Activated B cell treated with CpG ODN at 0.5 μM for 24 hours (primary cell): ENCODE measurements at places on chromosomes 12 and 14. TPM values are rescaled to one million over a fixed set of nuclear protein-coding genes. Genes with fewer than 3 reads are reported as not detected.

Gene TOMM20L
- 0.37 TPM in 1 of 2 replicates, not detected in the other for total RNA-seq

Gene IL22
- not detected in 2 replicates for total RNA-seq

Gene SYNDIG1L
- total RNA-seq, result not detected in 2 replicates

Gene STXBP6
- 0.22 TPM in 1 of 2 replicates, not detected in the other for total RNA-seq

Gene CLEC6A
- not detected in 2 replicates for total RNA-seq

Gene RPS6KL1
- 5.2 and 7.0 TPM in 2 replicates for total RNA-seq

Gene NPAS3
- not detected in 2 replicates for total RNA-seq

Gene RERGL
- not detected in 2 replicates for total RNA-seq

GRCh38 chr12:119829439-119829838, 47.7 kb downstream of the CIT start:
- no peak overlapping the region for H3K27ac ChIP-seq
- H3K36me3 ChIP-seq, result no peaks in the 10 kb centered on the region
- H3K4me3 ChIP-seq, result no peak overlapping the region
- H3K27me3 ChIP-seq, result no peaks in the 10 kb centered on the region
- H3K4me1 ChIP-seq, result no peaks in the 10 kb centered on the region

- no peak overlapping the region for H3K27ac ChIP-seq
- H3K36me3 ChIP-seq, result no peaks in the 10 kb centered on the region
- no peaks in the 10 kb centered on the region for H3K4me1 ChIP-seq
- no peak overlapping the region for H3K4me3 ChIP-seq
Observed at GRCh38 chr12:114762490-114763110, 78.6 kb upstream of the TBX3 start.

GRCh38 chr14:30264161-30264560, 294.8 kb upstream of the G2E3 start:
- H3K4me1 ChIP-seq, result no peaks in the 10 kb centered on the region
- no peak overlapping the region for H3K4me3 ChIP-seq
- H3K27ac ChIP-seq, result no peak overlapping the region
- H3K27me3 ChIP-seq, result no peaks in the 10 kb centered on the region
- no peaks in the 10 kb centered on the region for H3K36me3 ChIP-seq

- peaks cover 73% of the 10 kb centered on the region for H3K4me1 ChIP-seq
- H3K36me3 ChIP-seq, result peaks cover 32% of the 10 kb centered on the region
- H3K4me3 ChIP-seq, result no peak overlapping the region
- no peaks in the 10 kb centered on the region for H3K27me3 ChIP-seq
Observed at GRCh38 chr14:69675877-69676416, 64.6 kb downstream of the SUSD6 start.

DNA sequence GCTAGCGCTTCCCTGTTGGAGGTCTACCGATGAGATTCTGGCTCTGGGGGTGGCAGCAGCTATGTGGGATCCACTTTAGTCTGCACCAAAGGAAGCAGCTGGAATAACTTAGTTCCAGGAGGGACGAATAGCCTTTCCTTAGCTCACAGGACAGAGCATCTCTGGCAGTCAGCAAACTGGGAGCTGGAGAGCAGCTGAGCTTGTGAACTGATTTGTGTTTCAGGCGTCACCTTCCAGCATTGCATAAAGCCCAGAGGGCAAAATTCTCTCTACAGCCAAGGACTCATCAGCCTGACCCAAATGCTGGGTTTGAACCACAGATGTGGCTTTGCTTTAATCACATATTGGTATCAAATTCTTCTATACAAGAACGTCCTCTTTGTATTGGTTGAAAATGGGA, 81.9 kb upstream of the PELI2 start:
- H3K27me3 ChIP-seq, result peaks cover 6% of the 10 kb centered on the region
- no peak for DNase-seq
- H3K27ac ChIP-seq, result no peak overlapping the region
- no peaks in the 10 kb centered on the region for H3K4me1 ChIP-seq
- H3K36me3 ChIP-seq, result no peaks in the 10 kb centered on the region
- H3K4me3 ChIP-seq, result no peak overlapping the region

- no peak overlapping the region for H3K4me3 ChIP-seq
- no peak for DNase-seq
- no peaks in the 10 kb centered on the region for H3K36me3 ChIP-seq
- peaks cover 20% of the 10 kb centered on the region for H3K27me3 ChIP-seq
Observed at GRCh38 chr12:41935911-41936310, 208.8 kb downstream of the GXYLT1 start.

DNA sequence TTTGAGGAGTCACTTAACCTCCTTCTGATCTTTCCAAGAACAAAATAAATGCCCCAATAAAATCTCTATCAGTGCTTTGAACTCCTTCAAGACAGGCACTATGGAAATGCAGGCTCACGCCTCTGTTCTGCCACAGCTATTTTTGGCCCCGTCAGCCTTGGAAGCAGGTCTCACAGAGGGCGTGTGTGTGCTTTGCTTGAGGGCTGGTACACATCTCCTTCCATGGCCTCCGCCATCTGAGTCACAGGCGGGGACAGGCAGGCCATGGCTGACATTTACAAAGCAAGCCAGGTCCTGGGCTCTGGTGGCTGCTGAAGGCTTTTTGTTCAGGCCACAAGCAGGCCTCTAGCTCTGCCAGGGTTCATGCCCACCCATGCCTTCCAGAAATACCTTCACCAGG, 16.0 kb downstream of the PRIMA1 start:
- H3K27ac ChIP-seq, result no peak overlapping the region
- no peak for DNase-seq
- H3K4me3 ChIP-seq, result no peak overlapping the region
- H3K27me3 ChIP-seq, result no peaks in the 10 kb centered on the region
- H3K4me1 ChIP-seq, result no peaks in the 10 kb centered on the region
- H3K36me3 ChIP-seq, result no peaks in the 10 kb centered on the region

- peak within 1 kb of the TSS; percentile 98 for H3K27ac ChIP-seq
- no peaks in the 10 kb centered on the region for H3K27me3 ChIP-seq
- peak within 1 kb of the TSS; percentile 99 for H3K4me3 ChIP-seq
- no peak for DNase-seq
- H3K4me1 ChIP-seq, result peaks cover 54% of the 10 kb centered on the region
Observed at GRCh38 chr12:49367381-49368239, at the start of gene SPATS2. Gene SPATS2 (plus strand): TSS chr12:49367462. CDS start chr12:49461013, 93,551 bp downstream.

GRCh38 chr12:116559162-116559935, at the start of gene MAP1LC3B2:
Gene MAP1LC3B2 (plus strand): TSS chr12:116559381. CDS start chr12:116575943, 16,562 bp downstream.
- H3K27me3 ChIP-seq, result no peaks in the 10 kb centered on the region
- H3K36me3 ChIP-seq, result peaks cover 4% of the 10 kb centered on the region
- H3K4me1 ChIP-seq, result peaks cover 62% of the 10 kb centered on the region
- peak; percentile 77 for DNase-seq
- H3K4me3 ChIP-seq, result peak within 1 kb of the TSS; percentile 84

DNA sequence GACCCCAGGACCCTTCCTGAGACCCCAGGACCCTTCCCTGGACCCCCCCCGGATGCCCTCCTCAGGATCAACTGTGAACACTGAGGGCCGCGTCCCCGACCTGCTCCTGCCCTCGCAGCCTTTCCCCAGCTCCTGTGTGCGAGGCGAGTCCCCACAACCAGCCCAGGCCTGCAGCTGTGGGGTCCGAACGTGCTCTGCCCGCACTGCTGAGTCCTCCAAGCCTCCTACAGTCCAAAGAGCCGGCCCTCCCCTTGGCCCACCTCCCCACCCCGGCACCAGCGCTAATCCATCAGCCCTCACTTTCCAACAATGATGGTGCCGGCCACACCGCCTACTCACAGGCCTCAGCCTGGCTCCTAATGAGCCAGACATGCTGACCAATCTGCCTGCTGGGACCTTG, 26.2 kb upstream of the ANKLE2 start:
- no peaks in the 10 kb centered on the region for H3K27me3 ChIP-seq
- H3K4me3 ChIP-seq, result no peak overlapping the region
- no peak for DNase-seq
- no peaks in the 10 kb centered on the region for H3K4me1 ChIP-seq

- H3K4me1 ChIP-seq, result no peaks in the 10 kb centered on the region
- no peak overlapping the region for H3K27ac ChIP-seq
- H3K36me3 ChIP-seq, result no peaks in the 10 kb centered on the region
- H3K4me3 ChIP-seq, result no peak overlapping the region
Observed at GRCh38 chr12:78101113-78101876, 270.6 kb downstream of the NAV3 start.

GRCh38 chr14:89915114-89915878, 39.2 kb downstream of the EFCAB11 start:
- H3K4me1 ChIP-seq, result peaks cover 3% of the 10 kb centered on the region
- H3K4me3 ChIP-seq, result no peak overlapping the region
- peak; percentile 19 for DNase-seq
- no peaks in the 10 kb centered on the region for H3K36me3 ChIP-seq
- H3K27me3 ChIP-seq, result no peaks in the 10 kb centered on the region

GRCh38 chr12:17148706-17149105, 542.7 kb upstream of the LMO3 start:
- no peaks in the 10 kb centered on the region for H3K4me1 ChIP-seq
- H3K36me3 ChIP-seq, result no peaks in the 10 kb centered on the region
- no peak overlapping the region for H3K4me3 ChIP-seq
- H3K27me3 ChIP-seq, result no peaks in the 10 kb centered on the region

DNA sequence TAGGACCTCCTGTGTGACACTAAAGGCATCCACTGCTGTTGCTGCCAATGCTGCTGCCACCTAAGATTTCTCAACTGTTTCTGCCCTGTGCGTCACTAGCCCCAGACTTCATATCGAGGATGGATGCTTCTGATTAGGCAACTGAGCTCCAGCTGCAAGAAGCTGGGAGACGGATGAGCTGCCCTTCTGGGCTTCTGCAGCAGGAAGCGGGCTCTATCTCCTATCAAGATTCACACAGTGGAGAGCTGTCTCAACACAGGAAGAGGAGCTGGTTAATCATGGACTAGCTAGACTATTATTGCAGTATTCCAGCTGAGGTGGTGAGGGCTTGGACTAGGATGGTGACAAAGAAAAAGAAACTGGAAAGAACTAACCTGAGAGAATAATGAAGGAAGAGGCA, 59.2 kb upstream of the PELI2 start:
- H3K4me3 ChIP-seq, result no peak overlapping the region
- peaks cover 10% of the 10 kb centered on the region for H3K27me3 ChIP-seq
- DNase-seq, result no peak

- no peak for DNase-seq
- no peaks in the 10 kb centered on the region for H3K4me1 ChIP-seq
Observed at GRCh38 chr14:75831952-75832351, 149.8 kb downstream of the TGFB3 start.

DNA sequence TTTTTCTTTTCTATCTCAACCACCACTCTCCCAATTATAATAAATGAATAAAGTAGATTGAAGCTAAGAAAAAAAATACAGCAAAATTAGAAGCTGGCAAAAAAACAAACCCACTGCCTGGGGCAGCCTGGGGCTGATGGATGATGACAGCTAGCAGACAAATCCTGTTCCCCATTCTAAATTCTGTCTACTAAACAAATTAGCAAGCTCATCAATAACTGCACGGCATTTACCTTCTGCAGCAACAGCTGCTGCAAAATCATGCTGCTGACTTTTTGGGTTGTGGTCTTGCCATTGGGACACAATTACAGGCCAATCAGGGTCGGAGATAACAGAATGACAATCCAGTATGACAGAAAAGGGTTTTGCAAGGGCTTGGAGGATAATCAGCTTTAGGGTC, 443.6 kb upstream of the SOX5 start:
- no peak overlapping the region for H3K27ac ChIP-seq
- H3K4me1 ChIP-seq, result peaks cover 14% of the 10 kb centered on the region
- H3K27me3 ChIP-seq, result no peaks in the 10 kb centered on the region
- no peak overlapping the region for H3K4me3 ChIP-seq

- peaks cover 30% of the 10 kb centered on the region for H3K4me1 ChIP-seq
- no peaks in the 10 kb centered on the region for H3K27me3 ChIP-seq
- no peak for DNase-seq
- peaks cover 2% of the 10 kb centered on the region for H3K36me3 ChIP-seq
- no peak overlapping the region for H3K27ac ChIP-seq
Observed at GRCh38 chr14:100291305-100292075, 14.8 kb downstream of the SLC25A29 start.

DNA sequence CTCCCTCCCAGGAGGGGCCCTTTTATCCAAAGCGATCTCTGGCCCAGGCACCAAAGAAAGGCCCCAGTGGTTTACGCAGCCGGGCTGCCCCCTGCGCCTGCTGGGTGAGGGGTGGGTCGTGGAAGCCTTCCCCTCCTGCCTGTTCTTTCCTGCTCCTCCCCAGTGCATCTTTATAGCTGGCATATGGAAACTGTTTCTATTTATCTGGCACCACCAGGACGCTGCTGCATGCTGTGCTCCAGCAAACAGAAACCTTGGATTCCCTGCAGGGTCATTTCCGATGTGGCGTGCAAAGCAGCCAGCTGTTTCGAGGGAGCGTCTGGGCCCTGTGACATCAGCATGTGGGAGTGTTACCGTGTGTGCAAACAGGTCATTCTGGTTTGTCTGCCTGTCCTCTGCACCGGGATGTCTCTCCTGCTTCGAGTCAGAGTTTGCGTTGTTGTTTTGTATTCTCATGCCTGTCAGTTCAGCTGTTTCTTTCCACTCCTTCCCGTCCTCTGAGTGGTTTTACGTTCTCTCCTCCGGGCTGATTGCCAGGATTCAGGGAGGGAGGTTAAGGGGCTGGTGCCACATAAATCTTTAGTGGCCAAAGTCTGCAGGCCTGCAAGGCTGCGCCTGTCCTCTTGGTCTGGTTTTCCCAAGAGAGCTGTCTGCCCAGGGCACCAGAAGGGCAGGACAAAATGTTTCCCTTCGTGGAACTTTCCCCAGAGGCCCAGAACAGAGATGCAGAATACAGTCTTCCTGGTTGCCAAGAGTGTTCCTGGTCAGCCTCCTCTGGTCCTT, 24.6 kb downstream of the TPCN1 start:
- H3K4me1 ChIP-seq, result peaks cover 13% of the 10 kb centered on the region
- H3K36me3 ChIP-seq, result peaks cover 58% of the 10 kb centered on the region
- no peak for DNase-seq
- no peaks in the 10 kb centered on the region for H3K27me3 ChIP-seq

DNA sequence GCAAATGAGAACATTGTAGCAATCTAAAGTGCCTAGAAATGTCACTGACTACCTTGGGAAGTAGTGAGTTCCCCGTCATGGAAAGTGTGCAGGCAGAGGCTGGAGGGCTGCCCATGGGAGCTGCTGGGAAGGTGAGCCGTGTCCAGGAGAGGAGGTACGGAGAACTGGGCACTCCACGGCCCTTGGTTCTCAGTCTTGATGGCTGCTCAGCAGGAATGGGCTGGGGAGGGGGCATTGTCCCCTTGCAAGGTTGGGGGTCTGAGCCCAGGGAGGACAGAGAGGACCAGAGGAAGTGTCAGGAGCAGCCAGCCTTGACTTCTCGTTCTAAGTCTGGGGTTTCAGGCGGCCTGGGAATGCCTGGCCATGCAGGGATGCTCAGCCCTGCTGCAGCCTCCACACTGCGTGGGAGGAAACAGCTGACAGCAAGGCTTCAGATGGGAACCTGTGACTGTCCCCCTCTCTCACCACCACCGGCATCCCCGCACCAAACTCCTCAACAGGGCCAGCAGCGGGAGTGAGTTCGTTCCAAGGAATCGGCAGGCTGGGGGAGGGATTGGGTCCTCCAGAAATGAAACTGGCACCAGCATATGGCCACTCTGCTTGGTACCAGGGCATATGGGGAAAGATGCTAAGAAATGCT, 140.2 kb downstream of the BCL11B start:
- no peaks in the 10 kb centered on the region for H3K27me3 ChIP-seq
- DNase-seq, result no peak
- no peak overlapping the region for H3K27ac ChIP-seq
- H3K4me3 ChIP-seq, result no peak overlapping the region

DNA sequence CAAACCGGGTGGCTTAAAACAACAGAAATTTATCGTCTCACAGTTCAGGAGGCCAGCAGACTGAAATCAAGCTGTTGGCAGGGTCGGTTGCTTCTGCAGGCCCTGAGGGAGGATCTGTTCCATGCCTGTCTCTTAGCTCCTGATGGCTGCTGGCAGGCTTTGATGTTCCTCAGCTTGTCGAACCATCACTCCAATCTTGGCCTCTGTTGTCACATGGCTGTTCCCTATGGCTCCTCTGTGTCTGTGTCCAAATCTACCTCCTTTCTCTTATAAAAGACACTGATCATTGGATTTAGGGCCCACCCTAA, 14.0 kb downstream of the NFATC4 start:
- no peak overlapping the region for H3K27ac ChIP-seq
- DNase-seq, result no peak
- no peak overlapping the region for H3K4me3 ChIP-seq
- no peaks in the 10 kb centered on the region for H3K4me1 ChIP-seq
- no peaks in the 10 kb centered on the region for H3K36me3 ChIP-seq
- peaks cover 11% of the 10 kb centered on the region for H3K27me3 ChIP-seq
